Metanephros (tissue), 2 donors: ENCODE measurements at places on chromosomes 2 and 18. TPM values are rescaled to one million over a fixed set of nuclear protein-coding genes. Genes with fewer than 3 reads are reported as not detected.

ZSWIM2 gene
- not detected for total RNA-seq

DLX2 gene
- total RNA-seq = not detected

MGAT5 gene
- total RNA-seq = 47.5 TPM

ACYP2 gene
- 29.3 TPM for total RNA-seq

KANSL1L gene
- 86.6 TPM for total RNA-seq

LAMA1 gene
- total RNA-seq = 63.7 TPM

MMADHC gene
- total RNA-seq = 75.4 TPM

AGFG1 gene
- total RNA-seq = 79.8 TPM
